Stimulated activated CD8-positive, alpha-beta memory T cell treated with anti-CD3 and anti-CD28 coated beads, Interleukin-15, amount 100 ng/mL, for 24 hours (primary cell): ENCODE measurements at places on chromosomes 3 and 15.

- DNase-seq = peak; percentile 40
Measured at GRCh38 chr15:68817304-68818065, 3.2 kb downstream of the ANP32A start.

GRCh38 chr3:138267083-138267482 is 62.6 kb downstream of the NME9 start:
- DNase-seq = no peak

DNA sequence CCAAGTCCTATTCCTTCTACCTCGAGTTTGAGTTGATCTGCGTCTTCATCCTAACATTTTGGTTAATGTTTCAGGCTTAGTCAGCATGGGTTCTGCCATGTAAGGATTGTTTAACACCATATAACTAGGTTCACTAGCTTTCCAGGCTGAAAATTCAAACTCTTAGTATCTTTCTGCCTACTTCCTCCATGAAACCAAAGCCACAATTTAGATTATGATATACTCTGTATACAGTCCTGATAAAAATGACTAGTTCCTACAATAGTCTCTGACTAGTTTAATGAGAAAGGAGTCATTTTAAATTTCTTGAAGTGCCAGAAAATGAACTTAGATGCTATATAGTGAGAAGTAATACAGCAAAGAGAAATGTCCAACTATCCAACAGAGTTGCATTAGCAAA is 6.6 kb upstream of the BTLA start:
- DNase-seq = no peak

GRCh38 chr15:52563501-52564060 is 5.2 kb downstream of the ARPP19 start:
- no peak for DNase-seq

DNA sequence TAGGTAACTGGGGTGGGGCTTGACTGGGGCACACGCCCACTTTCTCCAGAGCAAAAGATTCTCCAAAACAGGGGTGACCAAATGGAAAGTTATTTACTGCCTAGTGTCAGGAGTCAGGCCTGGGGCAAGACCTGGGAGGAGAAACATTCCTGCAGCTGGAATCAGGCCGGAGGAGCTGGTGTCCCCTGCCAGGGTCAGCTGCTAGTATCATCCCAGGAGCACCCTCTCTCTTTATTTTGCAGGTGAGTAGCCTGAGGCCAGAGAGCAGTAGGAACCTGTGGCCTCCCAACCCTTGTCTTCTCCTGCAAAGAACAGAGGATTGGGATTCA is 32.9 kb downstream of the DNAJB8 start:
- no peak for DNase-seq

DNA sequence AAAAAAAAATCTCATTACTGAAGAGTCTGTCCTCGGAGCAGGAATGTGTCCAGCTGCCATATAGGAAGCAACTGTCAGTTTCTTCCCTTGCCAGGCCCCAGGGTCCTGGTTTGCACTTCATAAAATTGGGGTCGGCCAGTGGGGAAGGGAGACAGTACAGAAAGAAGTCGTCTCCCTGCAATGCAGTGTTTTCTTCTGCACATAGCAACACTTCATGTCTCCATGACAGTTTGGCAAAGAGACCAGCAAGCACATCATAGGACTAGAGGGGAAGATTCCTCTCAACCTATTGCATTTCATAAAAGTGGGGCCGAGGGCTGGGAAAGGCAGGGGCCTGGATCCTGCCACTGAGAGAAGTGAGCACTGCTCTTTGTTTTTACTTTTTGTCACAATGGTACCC is 138.2 kb upstream of the HACD2 start:
- DNase-seq = no peak

- no peak for DNase-seq
Measured at GRCh38 chr3:133824961-133825485, 19.4 kb downstream of the SRPRB start.

DNA sequence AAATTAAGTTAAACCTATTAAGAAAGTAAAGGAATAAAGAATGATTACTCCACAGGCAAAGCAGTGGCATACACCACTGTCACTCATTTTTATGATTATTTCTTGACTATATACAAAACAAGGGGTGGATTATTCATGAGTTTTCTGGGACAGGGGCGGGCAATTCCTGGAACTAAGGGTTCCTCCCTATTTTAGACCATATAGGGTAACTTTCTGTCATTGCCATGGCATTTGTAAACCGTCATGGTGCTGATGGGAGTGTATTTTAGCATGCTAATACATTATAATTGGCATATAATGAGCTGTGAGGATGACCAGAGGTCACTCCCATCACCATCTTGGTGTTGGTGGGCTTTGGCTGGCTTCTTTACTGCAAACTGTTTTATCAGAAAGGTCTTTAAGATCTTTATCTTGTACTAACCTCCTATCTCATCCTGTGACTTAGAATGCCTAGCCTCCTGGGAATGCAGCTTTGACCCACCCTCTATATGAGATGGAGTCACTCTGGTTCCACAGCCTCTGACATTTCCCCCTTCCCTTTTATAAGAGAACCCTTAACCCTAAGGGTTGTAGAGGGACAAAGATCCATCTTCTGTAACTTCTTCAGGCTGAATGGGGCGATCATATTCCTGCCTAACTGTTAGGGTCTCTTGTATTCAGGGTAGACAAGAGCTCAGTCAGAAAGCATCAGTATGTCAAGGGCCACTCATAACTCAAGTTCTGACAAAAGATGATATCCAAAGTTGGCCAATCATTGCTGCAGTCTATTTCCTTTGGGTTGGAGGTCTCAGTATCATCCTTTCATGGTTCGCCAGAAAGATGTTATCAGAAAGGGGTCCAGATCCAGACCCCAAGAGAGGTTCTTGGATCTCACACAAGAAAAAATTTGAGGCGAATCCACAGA is 79.5 kb upstream of the LIPC start:
- DNase-seq = no peak

DNA sequence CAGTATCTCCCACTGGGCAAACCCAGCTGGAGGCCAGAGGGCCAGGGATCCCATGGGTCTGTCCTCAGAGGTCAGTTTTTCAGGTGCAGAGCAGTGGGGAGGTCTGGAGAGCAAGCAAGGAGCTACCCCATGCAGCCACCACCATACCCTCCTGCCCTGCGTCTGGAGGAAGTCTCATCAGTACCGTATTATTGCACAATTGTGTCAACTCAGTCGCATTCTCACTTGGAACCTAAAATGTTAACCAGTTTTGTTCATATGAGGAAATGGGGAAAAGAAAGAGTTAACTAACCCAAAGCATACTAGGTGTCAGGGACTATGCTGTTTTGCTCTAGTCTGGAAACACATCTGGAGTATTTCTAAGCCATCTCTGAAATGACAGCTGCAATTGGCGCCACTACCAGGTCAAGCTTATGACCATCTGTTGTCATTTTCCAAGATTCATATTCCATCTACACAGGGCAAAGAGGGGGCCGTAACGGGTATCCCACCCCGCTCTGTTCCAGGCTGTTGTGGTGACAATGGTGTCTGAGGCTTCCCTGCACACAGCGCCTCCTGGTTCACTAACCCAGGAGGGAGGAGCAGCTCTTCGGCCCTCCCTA is 16.9 kb upstream of the APBA2 start:
- no peak for DNase-seq

DNA sequence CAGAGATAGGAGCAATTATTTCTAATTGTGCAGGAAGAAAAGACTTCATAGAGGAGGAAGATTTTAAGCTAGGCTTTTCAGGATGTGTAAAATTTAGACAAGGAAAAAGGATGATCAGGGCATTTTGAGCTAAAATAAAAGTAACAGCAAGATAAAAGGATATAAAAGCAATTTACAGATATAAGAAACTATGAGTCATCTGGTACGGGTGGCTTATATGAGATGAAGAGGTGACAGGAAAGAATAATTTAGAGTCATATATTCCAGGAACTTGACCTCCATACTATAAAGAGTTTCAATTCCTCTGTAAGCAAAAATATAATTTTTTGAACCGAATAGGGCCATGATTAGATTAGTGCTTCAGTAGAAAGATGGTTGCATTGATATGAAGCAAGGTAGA is 273.7 kb downstream of the RBMS3 start:
- DNase-seq = no peak

- no peak for DNase-seq
Measured at GRCh38 chr3:43525386-43525785, 96.4 kb downstream of the ANO10 start.

- DNase-seq = no peak
Measured at GRCh38 chr3:144104679-144105078, 133.1 kb downstream of the DIPK2A start.

DNA sequence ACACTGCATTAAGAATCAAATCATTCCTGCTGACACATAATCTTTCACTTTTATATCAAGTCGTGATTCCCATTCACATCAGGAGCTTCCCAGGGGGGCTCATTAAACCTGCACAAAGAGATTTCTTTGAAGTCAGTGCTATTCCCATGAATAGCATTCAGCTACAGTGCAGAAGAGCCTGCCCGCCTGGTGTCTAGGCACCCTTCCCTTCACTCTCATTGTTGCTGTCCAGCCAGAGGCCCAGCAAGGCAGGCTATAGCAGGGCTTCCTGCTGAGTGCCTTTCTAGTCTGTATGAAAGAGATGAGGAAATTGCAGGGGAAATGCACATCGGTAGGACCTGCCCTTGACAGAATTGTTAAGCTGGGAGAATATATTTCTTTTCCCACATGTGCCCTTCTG is 4.5 kb upstream of the GJD2 start:
- DNase-seq = no peak

DNA sequence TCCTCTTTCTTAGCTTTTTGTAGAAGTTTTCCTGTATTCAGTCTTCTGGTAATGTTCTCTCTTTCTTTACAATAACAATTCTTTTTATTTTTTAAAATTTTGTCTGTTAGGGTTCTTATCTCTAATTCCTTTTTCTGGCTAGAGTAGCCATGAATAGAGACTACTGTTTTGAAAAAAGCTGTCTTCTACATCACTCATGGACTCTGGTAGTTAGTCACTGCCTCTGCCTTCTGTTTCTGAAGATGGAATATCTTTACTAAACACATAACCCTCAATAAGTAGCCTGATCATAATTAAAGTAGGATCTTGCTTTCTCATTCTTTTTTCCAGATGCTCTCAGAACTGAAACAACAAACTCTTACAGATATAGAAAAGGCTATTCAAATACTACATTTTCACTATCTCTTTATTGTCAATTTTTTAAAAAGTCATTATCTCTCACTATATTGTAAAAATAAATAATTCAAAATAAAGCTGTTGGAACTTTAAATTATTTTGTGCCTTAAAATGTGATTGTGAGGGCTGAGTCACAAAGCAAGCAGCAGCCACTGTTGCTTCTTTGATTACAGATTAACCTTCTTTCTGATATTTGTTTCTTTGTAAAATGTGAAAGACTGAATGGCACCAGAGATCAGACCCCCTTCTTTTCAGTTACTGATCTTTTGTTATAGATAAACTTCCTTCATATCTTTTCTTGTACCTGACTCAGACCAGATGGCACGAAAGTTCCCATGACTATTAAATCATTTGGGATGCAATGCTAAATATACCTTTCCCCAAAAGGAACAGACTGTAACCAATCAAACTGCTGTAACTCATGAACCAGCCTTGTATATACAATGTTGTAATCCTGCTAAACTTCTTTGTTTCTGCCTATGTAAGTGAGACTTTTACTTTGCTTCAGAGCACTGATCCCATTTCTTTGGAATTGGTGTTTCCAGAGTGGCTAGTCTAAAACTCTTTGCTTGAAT is 1159.5 kb downstream of the IGSF11 start:
- no peak for DNase-seq

DNA sequence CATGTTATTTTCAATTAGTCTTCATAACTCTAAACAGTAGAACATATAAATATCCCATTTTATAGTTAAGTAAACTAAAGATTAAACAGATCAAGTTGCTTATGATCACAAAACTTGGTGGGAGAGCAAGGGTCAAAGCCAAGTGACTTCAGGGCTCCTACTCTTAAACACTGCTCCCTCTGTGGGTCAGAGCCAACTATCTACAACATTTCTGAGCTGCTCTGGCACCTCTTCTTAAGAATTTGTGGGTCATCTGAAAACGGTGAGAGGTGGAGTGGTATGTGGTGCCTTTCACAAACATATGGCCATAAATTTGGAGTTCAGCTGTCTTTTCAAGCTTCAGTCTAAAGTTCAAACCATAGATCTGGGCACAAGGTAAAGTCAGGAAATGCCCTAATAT is 10.9 kb downstream of the ATG3 start:
- no peak for DNase-seq

GRCh38 chr15:95298729-95299128 is 1031.8 kb upstream of the NR2F2 start:
- DNase-seq = no peak

DNA sequence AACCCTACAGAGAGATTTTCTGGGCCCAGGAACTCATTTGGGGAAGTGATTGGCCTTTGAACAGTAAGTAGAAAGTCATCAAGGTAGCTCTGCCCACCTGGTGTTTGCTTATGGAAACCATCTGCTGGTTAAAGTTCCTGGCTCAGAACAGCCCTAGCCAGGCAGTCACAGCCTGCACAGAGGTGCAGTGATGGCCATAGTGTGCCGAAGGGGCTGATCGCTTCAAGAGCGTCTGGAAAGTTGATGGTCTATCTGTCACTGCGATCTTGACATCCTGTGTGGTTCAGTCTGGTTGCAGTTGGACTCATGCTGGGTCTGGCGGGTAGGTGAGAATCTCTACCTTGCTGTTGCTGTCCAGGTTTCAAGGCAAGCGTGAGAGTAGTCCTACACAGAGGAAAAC is 151.6 kb downstream of the SLCO3A1 start:
- DNase-seq = no peak

DNA sequence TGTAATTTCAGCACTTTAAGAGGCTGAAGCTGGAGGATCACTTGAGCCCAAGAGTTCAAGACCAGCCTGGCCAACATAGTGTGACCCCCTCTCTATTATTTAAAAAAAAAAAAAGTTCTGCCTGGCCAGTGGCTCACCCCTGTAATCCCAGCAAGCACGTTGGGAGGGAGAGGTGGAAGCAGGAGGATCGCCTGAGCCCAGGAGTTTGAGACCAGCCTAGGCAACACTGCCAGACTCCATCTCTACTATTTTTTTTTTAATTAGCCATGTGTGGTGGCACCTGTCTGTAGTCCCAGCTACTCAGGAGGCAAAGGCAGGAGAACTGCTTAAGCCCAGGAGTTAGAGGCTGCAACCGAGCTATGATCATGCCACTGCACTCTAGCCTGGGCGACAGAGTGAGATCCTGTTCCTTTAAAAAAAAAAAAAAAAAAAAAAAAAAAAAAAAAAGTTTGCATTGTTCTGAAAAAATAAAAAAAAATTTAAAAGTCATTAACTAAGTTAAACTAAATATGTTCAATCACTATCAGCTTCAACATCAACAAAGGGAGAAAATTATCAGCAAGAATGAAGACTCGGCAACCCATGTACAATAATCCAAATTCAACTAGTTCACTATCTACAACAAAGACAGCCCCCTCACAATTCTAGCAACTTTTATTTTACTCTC is 1.9 kb downstream of the RAF1 start:
- no peak for DNase-seq

DNA sequence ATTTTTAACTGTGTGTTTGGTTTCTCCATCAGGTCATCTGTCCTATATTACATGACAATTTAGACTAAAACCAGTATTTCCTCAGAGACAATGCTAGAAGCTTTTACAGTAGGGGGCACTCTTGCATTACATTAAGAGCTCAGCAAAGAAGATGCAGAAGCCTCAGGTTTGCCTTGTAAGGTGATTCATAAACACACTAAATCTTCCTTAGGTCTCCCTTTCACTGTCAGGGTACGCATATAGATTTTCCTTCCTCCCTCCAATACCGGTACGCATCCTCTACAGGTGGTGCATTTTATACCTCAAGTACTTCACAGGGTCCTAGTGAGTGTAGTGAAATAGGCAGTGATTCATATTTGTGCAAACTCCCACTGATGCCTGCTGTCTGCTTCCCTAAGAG is 46.5 kb downstream of the CD86 start:
- no peak for DNase-seq

GRCh38 chr3:174986685-174987084 is 127.6 kb downstream of the NAALADL2 start:
- DNase-seq = no peak
